ENCODE measurements at places on chromosomes 3 and 15.

GRCh38 chr3:185406121-185406620 lies 43.2 kb downstream of the MAP3K13 start:
- no peak for DNase-seq

DNA sequence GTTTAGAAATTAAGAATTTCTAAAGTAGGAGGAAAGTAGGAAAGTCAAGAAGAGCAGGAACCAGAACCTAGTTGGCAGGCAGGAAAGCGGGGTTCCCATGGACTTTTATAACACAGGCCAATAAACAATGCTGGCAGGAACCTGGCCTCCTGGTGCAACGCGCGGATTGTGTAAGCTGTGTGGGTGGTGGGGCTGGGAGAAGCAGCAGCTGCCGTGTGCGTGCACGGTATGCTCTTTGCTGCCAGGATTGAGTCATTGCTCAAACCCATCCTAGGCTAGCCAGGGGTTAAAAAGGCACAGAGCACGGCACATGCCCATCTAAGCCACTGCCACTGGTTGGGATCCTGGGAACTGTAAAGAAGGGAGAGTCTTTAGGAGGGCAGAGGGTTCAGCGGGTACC lies 209.9 kb upstream of the RGMA start:
- no peak for DNase-seq

- no peak for DNase-seq
Observed at GRCh38 chr3:58216496-58217195, 5.9 kb upstream of the DNASE1L3 start.

DNA sequence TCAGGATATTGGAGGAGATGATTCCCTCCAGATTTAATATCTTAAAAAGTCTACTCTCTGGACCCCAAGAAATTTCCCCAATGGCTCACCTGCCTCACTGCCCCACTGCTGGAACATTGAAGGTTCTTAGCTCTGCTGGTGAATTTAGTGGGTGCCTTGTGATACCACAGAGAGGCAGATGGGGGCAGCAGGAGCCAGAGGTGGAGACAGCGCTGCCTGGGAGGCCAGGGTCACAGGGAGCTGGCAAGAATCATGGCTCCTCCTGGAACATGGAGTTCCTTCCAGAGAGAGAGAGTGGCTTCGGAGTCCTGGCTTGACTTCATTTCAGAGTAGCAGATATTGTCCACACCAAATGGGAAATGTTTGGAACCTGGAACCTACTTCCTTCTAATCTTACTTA lies 263.5 kb upstream of the CFAP20DC start:
- peak; percentile 63 for DNase-seq

- no peak for DNase-seq
Observed at GRCh38 chr15:98195796-98196195, 235.3 kb downstream of the ARRDC4 start.

DNA sequence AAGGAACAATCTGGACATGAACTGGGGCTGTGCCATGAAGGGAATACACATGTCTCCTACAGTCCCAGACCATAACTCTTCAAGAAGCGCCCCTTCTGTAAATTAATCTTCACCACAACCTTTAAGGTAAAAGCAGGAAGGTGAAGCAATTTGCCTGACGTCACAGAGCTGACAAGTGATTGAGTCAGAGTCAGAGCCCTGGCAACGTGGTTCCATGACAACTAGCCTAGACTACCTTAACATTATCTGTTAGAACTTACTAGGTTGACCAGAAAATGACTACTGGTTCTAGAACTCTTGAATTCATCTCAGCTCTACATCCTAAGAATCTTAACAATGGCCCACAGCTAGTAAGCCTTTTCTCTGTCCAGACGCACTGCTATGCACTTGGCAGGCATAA lies 124.6 kb downstream of the NTRK3 start:
- DNase-seq: no peak

- no peak for DNase-seq
Observed at GRCh38 chr3:115571413-115571812, 51.9 kb upstream of the GAP43 start.

DNA sequence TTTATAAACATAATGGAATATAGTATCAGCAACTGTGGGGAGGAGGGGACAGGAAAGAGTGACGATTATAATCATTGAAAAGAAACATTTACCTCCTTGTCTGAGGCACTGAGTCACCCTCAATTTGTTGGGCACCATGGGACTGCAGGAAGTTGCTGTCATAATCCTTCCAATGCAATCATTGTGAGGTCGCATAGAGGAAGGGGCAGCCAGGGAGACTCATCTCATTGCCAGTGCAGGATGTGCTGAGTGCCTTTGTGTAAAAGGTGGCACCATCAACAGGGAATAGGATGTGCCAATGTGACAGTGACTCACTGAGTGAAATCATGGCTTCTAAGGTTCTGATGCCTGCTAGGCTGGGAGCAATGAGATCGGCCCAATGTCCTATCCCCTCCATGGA lies 300.4 kb upstream of the ADAMTS9 start:
- DNase-seq: no peak

DNA sequence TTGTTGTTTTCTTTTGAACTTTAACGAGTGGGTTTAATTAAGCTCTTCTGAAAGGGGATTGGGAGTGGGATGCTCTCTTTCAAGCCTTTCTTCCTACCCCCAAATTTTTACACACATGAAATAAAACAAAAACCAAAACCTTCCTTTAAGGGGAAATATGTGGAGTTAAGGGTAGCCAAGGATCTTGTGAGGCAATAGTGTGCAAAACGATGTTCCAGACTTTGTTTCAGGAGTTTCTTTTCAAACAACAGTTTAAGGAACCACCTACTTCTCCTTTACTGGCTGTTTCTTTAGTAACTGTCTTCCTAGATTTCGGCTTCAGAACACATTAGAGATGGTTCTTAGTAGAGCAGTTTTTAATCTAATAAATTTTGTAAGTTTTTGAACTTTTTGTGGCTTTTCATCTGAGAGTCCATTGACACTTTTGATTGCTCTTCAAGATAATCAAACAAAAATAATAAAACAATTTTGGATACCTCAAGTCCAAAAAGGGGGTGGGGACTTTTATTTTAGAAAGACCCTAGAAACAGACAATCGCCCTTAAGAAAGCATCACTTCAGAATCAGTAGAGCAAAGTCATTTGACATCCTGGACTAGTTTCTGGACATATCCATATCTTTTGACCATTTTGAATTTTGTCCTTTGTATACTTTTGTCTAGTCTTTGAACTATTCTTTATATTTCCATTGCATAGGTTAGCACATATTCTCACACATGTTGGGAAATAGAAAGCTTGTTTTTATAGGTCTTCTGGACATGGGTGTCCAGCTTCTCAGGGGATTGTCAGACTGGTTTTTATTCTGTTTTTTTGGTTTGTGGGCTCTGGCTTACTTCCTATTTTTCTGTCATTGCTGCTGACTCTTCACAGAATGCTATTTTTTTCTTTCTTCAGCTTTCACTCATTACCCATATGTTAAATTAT lies 6.0 kb downstream of the DIPK2A start:
- no peak for DNase-seq

GRCh38 chr15:39172380-39173281 lies 408.2 kb upstream of the THBS1 start:
- DNase-seq: peak; percentile 74

GRCh38 chr3:140505213-140505612 lies 172.7 kb upstream of the TRIM42 start:
- DNase-seq: peak; percentile 40
